Heart left ventricle (tissue), 16 donors: ENCODE measurements at places on chromosomes 6 and 20. TPM values are rescaled to one million over a fixed set of nuclear protein-coding genes. Genes with fewer than 3 reads are reported as not detected.

The RNF39 gene
- total RNA-seq = not detected

The RIPOR3 gene
- total RNA-seq = 2.7 TPM

- peak; percentile 95 for DNase-seq
Observed at GRCh38 chr20:36541227-36541767, at the start of gene MYL9. MYL9 (plus strand) TSS chr20:36541519; CDS start chr20:36544885, 3,366 bp downstream.

DNA sequence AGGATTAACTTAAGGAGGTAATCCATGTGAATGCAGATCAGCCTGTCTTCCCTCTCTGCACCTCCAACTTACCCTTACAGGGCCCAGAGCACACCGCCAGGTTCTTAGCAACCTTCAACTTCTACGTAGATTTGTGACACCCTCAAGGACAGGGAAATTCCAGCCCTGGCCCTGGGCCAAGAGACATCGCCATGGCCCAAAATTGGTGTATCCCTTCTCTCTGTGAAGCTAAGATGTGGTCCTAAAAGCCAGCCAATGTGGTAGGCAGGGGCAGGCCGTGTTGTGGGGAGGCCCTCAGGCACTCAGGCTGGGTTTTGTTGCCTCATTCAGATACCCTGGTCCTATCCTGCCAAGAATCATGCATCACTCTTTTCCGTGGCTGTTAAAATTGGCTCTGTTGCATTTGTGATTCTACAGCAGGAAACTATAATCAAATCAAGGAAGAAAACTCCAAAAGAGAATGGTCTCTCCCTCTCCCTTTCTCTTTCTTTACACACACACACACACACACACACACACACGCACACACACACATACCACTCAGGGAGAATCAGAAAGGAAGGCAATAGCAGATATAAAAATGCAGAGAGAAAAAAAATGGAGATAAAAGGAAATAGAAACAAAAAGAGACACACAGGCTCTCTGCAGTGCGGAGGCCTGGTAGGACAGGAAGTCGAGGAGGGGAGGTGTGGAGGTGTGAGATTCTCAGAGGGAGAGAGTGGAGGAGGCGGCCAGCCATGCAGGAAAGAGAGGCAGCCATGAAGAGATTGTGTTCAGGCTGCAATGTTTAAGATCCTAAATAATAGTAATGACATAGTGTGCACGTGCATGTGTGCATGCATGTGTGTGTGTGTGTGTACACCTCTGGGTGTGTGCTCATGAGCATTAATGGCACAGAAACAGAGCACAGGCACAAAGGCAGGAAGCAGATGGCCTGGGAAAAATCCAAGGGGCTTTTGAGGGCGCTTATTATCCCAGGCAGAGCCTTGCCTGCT is 201.8 kb upstream of the LRFN2 start:
- DNase-seq = no peak

DNA sequence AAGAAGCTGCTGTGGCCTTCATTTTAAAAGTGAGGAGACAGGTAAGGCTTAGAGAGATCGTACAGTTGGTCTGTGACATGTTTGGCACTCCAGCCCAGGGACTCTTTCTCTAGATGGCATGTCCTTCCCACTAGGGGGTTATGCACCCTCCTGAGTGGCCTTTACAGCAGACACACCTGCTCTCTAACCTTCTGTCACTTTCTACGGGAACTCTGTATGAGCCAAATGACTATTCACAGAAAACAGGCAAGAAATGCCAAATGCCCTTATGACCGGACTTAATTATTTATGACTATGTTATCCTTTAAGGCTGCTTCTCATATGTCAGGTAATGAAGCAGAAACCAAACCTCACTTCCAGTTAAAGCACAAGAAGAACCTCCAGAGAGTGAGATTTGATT is 91.2 kb downstream of the MAP3K5 start:
- DNase-seq = no peak

GRCh38 chr6:127561660-127562059 is 15.3 kb upstream of the C6orf58 start:
- DNase-seq = no peak

GRCh38 chr20:35615667-35616464 is at the start of gene SPAG4:
SPAG4 (plus strand) TSS chr20:35615829; CDS start chr20:35616004, 175 bp downstream.
- DNase-seq = peak; percentile 99

GRCh38 chr20:46108435-46108841 is 9.7 kb upstream of the CD40 start:
- no peak for DNase-seq

- no peak for DNase-seq
Observed at GRCh38 chr6:72813807-72814596, 192.1 kb downstream of the KCNQ5 start.

DNA sequence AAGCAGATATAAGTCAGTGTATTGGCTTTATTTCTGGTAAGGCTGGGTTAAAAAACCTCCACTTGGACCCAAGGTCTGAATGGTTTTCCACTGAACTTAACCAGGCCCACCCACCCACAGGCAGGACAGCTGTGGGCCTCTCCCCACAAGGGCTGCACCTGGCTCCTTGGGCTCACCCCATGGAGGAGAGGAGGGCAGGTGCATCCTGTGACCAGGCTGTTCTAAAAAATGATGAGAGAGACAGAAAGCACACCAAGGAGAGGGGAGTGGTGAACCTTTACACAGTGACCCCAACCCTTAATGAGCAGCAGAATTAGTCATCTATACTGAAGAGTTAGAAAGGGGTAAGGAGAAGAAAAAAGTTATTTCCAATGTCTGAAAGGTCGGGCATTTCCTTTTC is 34.5 kb upstream of the DUSP22 start:
- DNase-seq = no peak

- DNase-seq = no peak
Observed at GRCh38 chr6:151211075-151211474, 28.7 kb upstream of the AKAP12 start.

DNA sequence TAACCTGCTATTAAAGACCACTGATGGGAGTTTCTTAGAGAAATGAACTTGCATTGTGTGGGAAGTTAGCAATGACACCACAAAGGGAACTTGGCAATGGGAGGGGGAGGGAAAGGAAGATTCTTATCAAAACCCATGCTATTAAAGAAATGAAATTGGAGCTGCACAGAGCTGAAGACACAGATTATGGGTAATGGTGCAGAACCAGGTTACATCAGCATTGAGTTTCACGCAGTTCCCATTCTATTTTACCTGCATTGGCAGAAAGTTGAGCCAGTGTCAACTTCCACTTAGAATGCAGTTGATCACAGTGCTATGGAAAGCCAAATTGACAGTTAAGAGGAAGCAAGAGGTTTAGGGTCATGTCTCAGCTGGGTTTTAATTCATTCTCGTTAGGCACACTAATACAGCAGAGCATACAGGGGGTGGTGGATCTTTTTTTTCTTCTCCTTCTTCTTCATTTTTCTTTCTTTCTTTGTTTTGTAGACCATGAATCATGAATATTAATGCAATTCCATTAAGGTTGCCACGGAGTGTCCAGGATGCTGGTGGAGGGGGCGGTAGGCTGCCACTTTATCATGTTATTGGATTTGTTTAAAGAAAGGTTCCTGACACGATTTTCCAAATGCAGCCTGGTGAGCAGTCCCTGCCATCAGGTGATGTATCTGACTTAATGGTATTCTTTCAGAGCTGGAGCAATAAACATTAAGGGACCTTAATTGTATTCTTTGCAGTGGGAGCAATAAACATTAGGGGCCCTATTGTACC is 1092.0 kb upstream of the MAP3K7 start:
- no peak for DNase-seq

DNA sequence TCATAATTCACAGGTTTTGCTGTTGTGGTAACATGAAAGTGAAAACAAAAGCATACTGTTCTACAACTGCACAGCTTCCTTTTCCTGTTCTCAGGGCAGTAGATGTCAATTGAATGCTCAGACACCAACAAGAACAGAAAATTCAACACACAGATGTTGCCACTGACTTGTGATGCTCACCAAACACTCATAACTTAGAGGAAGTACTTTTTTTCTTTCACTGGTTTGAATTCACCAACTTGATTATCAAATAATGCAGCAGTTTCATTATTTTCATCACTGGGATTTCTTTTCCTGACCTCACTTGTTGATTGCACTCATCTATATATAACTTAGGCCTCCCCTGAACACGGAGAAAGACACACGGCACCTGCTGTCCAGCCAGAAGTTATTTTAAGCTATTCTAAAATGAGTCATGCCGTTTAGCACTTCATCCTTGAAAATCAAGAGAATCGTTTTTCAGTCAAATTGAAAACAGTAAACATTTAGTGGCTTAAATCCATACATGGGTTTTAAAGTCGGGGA is 949 bp downstream of the TXLNB start:
- no peak for DNase-seq

DNA sequence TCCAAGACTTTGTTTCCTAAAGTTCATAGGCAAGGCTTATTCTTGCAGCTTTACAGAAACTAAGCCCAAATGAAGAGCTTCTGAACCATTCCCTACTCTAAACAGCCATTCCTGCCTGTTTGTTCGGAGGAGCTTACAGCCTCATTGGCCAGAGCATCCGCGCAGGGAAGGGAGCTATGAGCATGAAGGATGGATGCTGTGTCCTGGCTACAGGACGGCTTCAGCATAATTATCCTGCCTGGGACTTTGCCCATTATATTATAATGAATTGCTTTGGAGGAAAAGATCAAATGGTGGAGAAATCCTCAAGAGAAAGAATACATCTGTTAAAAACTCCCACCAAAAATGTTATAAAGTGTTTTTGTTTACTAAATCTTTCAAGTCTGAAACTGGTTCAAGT is 378.2 kb upstream of the BTBD3 start:
- DNase-seq = no peak

- no peak for DNase-seq
Observed at GRCh38 chr6:51817832-51818231, 269.6 kb downstream of the PKHD1 start.

DNA sequence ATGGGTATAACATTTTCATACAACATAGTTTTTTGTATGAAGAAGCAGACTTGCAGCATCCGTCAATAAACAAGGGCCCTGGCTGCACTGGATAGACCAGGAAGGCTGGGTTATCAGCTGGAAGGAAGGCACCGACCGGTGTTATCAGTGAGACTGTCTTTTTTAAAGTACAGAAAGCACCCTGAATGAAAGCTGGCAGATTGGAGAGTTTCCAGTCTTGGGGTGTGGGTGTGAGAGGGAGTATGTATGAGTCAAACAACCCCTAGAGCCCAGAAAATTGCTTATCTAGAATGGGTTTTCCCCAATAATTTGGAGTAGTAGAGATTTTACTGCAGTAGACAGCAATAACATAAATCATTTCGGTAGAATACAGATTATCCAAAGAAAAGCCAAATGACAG is 42.4 kb downstream of the TXLNB start:
- no peak for DNase-seq

- no peak for DNase-seq
Observed at GRCh38 chr20:25249198-25249931, 1.5 kb downstream of the PYGB start.

DNA sequence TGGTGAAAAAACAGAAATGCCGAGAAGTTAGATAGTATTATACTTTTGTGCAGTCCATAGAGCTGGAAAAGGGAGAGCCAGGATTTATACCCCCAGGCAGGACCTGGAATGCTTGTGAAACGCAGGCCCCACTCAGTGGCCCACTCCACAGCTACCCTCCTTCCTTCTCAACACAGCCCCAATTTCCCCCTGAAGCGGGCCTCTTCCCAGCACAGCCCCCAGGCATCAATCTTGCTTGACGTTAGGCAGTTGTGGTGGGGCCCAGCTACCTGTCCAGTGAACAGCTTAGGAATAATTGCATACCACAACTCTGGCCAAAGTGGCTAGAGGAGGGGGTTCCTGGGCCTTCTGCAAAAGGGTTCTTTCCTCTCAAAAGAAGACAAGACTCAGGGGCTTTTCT is 61.3 kb downstream of the PPP1R3G start:
- DNase-seq = no peak

DNA sequence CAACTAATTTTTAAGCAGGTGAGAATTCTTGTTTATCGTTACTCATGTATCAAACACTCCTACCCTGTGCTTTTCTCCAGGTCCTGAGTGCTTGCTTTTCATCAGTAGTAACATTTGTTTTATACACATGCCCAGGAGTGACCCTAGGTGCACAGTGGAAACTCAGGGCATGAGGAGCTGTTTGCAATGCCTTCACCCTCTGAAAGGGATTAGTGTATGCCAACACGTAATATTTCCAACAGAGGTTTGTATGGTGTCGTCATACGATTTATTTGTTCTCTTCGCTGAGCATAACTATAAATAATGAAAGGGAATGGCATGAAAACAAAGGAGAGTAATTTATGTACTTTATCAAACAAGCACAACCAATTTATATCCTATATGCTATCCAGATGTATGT is 537.4 kb upstream of the MMS22L start:
- DNase-seq = no peak

DNA sequence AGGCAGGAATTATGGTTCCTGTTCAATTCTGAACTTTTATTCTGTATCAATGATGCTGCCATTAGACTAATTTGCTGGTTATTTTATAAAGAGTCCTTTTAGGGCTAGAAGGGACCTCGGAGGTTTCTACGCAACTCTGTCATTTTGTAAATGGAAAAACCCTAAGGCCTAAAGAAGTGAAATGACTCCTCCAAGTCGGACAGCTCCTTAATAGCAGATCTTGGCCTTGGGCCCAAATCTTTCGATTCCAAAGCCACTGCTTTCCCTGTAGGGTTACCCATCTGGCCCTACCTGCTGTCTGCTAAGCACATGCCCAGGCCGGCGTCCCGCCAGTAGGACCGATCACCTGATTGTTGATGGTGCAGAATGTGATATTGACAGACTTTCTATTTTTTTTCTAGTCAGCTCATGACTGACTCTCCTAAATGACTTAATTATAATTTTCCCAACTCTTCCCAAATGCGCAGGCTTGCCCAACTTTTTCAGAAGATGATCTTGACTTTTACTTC is 40.2 kb downstream of the PLEKHG1 start:
- DNase-seq = no peak

DNA sequence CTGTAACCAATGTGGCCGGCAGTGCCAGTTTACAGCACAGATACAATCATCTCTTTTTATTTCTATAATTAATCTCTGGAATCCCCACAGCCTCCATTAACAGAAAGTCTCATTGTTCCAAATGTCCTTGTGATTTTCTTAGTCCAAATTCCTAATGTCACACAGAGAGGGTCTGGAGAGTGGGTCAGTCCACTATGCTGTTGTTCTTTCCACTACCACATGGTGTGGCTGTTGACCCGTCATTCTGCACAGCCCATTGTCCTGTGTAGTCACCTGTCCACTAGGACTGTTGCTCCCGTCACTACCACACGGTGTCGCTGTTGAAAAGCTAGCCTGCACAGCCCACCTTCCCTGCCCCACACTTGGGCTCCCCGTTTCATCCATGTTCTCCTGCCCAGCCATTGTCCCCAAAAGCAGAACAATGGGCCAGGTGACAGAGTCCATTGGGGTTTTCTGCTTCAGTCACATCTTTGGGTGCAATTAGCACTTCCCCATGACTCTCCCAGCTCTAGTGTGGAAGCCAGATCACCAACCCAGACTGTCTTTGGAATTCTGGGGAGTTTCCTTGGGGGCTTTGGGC is 8.6 kb upstream of the LBP start:
- no peak for DNase-seq

DNA sequence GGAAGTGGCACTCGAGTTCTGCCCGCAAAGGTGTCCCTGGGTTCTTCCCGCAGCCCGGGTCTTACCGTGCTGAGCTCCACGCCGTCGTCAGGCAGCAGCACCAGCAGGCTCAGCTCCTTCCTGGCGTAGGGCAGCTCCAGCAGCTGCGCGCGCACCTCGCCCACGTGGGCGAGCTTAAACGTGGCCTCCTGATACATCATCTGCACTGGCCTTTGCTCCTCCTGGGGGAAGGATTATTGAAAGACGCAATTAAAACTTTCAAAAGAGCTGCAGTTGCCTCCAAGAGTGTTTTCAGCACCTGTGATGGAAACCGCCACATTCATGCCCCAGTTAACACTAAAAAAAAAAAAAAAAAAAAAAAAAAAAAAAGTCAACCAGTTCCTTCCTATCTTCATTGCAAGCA is 11.3 kb downstream of the SERPINB9 start:
- no peak for DNase-seq
